Osteocyte (in vitro differentiated cells): ENCODE measurements at places on chromosomes 7 and 10. TPM values are rescaled to one million over a fixed set of nuclear protein-coding genes. Genes with fewer than 3 reads are reported as not detected.
A peak's percentile ranks its signal among the peaks of the same experiment; 100 is the strongest.

GRCh38 chr7:28732071-28732869 is 225.9 kb downstream of the TRIL start:
- H3K27me3 ChIP-seq: no peaks in the 10 kb centered on the region
- peak; percentile 86 for DNase-seq
- H3K4me1 ChIP-seq: peaks cover 17% of the 10 kb centered on the region
- H3K4me3 ChIP-seq: no peak overlapping the region

- no peak overlapping the region for H3K4me3 ChIP-seq
- H3K27ac ChIP-seq: no peak overlapping the region
- no peak for DNase-seq
- H3K27me3 ChIP-seq: no peaks in the 10 kb centered on the region
- H3K36me3 ChIP-seq: no peaks in the 10 kb centered on the region
Observed at GRCh38 chr7:78607099-78607498, 808.5 kb downstream of the PHTF2 start.

DNA sequence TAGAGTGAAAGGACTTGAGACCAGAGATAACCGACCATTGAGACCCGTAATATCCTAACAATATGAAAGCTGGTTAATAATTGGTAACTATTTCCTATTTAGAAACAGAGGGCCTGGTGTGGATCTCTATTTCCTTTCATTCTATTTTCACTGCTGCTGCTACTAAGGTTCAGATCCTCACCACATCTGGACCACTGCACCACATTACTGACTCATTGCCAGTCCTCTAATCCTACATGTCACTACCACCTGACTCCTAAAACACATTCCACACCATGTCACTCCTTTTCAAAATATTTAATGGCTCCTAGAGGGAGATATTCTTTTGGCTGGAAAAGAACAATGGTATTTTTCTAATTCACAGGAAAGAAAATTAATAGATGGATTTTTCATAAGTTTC is 6.4 kb downstream of the USP54 start:
- H3K4me3 ChIP-seq: no peak overlapping the region
- H3K27ac ChIP-seq: no peak overlapping the region
- peaks cover 9% of the 10 kb centered on the region for H3K4me1 ChIP-seq

- H3K4me3 ChIP-seq: no peak overlapping the region
- H3K36me3 ChIP-seq: no peaks in the 10 kb centered on the region
- H3K4me1 ChIP-seq: peaks cover 37% of the 10 kb centered on the region
- DNase-seq: no peak
- H3K27me3 ChIP-seq: no peaks in the 10 kb centered on the region
- H3K27ac ChIP-seq: no peak overlapping the region
Observed at GRCh38 chr10:79331226-79331625, 16.0 kb upstream of the PPIF start.

DNA sequence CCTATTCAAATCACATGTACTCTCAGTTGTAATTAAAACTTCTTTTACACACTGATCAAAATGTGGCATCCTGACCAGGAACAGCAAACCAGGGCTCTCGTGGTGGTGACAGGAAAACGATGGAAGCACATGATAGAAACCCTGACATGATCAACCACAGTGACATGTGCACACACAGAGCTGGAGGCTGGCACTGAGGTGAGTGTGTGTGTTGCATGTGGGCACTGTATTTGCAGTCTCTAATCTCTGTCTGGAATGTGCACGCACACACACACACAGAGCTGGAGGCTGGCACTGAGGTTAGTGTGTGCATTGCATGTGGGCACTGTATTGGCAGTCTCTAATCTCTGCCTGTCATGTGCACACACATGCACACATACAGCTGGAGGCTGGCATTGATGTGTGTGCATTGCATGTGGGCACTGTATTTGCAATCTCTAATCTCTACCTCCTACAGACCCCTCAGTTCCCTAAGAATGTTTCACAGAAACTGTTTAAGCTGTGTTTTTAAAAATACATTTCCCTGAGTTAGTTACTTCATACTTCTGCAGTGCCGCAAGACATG is 406.9 kb downstream of the SFMBT2 start:
- no peak overlapping the region for H3K27ac ChIP-seq
- H3K36me3 ChIP-seq: no peaks in the 10 kb centered on the region
- H3K4me1 ChIP-seq: no peaks in the 10 kb centered on the region
- no peak for DNase-seq
- no peak overlapping the region for H3K4me3 ChIP-seq

- DNase-seq: no peak
- no peaks in the 10 kb centered on the region for H3K36me3 ChIP-seq
- no peaks in the 10 kb centered on the region for H3K27me3 ChIP-seq
- no peak overlapping the region for H3K27ac ChIP-seq
- H3K4me1 ChIP-seq: no peaks in the 10 kb centered on the region
Observed at GRCh38 chr7:49669692-49670260, 103.7 kb upstream of the VWC2 start.

DNA sequence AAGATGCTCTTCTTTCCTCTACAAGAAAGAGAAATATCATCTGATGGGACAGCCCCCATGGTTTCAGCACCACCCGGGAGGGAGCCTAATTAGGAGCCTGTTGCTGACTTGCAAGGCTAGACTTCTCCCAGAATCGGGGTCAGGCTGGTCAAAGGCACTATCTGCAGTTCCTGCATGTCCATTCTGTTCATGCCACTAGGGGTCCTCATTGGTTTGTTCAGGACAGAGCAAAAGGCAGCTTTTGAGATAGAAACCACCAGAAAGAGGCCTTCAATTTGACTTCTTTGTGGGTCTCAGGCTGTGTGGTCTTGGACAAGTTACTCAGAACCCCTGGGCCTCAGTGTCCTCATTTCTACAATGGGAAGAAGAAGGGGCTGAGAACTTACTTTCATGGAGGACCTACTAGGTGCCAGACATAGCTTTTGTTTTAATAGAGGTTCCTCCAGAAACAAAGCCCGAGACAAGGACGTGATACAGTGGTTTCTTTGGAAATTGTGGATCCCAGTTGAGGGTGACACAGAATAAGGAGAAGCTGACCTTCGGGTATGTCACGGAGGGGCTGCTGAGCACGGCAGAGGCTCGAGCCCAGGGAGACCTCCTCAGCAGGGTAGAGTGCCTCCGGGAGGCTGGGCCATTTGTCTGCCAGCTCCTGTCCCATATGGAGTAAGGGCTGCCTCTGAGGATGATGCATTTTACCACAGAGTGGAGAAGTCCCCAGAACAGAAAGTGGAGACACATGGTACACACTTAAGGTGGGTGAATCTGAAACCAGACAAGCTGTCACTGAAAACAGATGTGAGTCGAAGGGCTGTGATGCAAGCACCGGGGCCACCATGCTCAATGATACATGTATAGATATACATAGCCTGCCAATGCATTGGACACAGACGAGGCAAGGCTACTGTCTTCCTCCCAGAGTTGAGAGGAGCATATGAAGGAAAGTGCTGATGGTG is 33.1 kb upstream of the NEUROD6 start:
- peaks cover 17% of the 10 kb centered on the region for H3K27me3 ChIP-seq
- no peaks in the 10 kb centered on the region for H3K4me1 ChIP-seq
- H3K4me3 ChIP-seq: no peak overlapping the region
- H3K27ac ChIP-seq: no peak overlapping the region
- H3K36me3 ChIP-seq: no peaks in the 10 kb centered on the region
- DNase-seq: no peak

- no peak overlapping the region for H3K27ac ChIP-seq
- H3K36me3 ChIP-seq: no peaks in the 10 kb centered on the region
- no peak overlapping the region for H3K4me3 ChIP-seq
- no peaks in the 10 kb centered on the region for H3K4me1 ChIP-seq
- no peak for DNase-seq
Observed at GRCh38 chr7:121847041-121847440, 25.9 kb upstream of the PTPRZ1 start.

- no peaks in the 10 kb centered on the region for H3K36me3 ChIP-seq
- H3K4me1 ChIP-seq: peaks cover 24% of the 10 kb centered on the region
- peak overlapping the region; percentile 96 for H3K27ac ChIP-seq
- H3K4me3 ChIP-seq: peak overlapping the region; percentile 89
- no peaks in the 10 kb centered on the region for H3K27me3 ChIP-seq
Observed at GRCh38 chr10:35127289-35127891, 744 bp downstream of the CREM start.

DNA sequence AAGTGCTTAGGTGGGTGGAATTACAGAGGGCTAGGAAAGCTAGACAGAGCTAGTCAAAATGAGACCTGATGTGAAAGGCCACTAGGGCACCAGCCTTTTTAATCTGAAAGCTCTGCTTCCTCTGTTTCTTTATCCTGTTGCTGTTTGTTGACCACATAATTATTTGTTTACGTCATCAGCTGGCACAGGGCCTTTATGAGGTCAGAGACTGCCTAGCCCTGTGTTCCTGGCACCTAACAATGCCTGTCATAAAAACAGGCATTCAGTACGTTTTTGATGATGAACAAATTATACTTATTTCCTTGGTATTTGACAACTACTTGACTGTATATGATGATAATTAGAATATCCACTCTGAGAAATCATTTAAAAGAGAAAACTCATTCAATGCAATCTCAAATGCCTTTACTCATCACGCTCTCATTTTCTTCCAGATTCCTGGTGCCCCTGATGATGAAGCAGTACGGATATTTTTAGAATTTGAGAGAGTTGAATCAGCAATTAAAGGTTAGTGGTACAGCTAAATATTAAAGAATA is 26.0 kb downstream of the RBM17 start:
- peaks cover 50% of the 10 kb centered on the region for H3K36me3 ChIP-seq
- H3K4me3 ChIP-seq: no peak overlapping the region
- H3K27ac ChIP-seq: no peak overlapping the region
- no peak for DNase-seq
- H3K27me3 ChIP-seq: no peaks in the 10 kb centered on the region

Gene NPSR1
- not detected in 2 replicates for total RNA-seq

Gene NKX6-2
- total RNA-seq: not detected in 2 replicates

Gene UCN3
- not detected in 2 replicates for total RNA-seq
